ENCODE measurements at places on chromosomes 13 and 19.

GRCh38 chr19:52351512-52351911, 15.5 kb downstream of the ZNF610 start:
- DNase-seq, result no peak

- DNase-seq, result peak; percentile 73
Measured at GRCh38 chr19:4911786-4912672, 2.7 kb downstream of the UHRF1 start.

GRCh38 chr13:59458908-59459579, 704.7 kb downstream of the DIAPH3 start:
- no peak for DNase-seq

- DNase-seq, result no peak
Measured at GRCh38 chr19:16698914-16699313, 20.7 kb upstream of the NWD1 start.

GRCh38 chr13:34926508-34926907, 15.6 kb upstream of the NBEA start:
- DNase-seq, result no peak

GRCh38 chr19:49333811-49334288, 1.4 kb upstream of the CD37 start:
- peak; percentile 85 for DNase-seq

GRCh38 chr13:109545931-109546330, 240.5 kb downstream of the IRS2 start:
- DNase-seq, result no peak

DNA sequence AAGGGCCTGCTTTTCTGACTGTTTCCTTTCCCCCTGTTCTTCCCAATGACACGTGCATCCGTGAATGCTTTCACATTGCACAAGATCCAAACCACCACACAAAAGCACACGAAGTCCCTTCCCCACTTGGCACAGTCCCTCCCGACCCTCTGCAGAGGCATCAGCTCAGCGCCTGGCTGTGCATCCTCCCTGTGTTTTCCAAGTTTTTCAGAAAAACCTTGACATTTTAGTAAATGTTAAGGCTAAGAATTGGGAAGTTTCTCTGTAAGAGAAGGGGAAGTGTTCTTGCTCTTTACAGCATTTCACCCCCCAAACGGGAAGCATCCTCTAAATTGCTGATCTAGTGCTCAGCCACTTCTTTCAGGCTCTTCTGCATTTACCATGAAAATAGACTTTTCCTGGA, 94.5 kb upstream of the TM9SF2 start:
- no peak for DNase-seq

DNA sequence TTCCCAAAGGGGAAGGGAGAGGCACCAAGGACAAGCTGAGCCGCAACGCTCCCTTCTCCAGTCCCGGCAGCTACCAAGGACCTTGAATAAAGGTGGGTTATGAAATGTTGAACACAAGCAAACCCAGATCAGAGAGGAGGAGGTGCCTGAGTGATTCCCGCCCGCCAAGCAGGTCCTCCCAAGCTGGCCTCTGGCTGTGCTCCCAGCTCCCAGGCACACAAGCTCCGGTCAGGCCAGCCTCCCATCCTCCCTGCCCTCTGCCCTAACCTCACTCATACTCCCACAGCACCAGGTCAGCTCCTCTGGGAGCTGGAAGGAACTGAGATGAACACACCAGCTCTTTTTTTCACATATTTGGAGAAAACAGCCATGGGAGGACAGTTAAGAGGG, 3.7 kb downstream of the NAPA start:
- DNase-seq, result no peak

DNA sequence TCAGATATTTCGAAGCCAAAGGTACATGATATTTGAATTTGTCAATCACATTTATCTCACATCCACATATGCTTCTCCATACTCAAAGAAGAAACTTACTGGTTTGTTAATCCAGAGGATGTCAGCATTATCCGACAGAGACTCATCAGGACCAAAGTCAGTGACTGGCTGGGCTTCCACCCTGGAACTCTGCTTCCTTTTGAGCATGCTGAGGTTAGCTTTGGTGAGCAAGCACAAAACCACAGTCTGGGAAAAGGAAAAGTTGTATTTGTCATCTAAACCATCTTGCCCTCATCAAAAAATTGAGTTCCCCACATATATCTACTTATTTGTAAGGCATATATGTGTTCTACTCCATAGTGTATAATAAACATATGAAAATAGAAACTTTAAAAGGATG, 17.4 kb downstream of the NALCN start:
- no peak for DNase-seq

GRCh38 chr13:59468396-59468795, 695.3 kb downstream of the DIAPH3 start:
- DNase-seq, result no peak

GRCh38 chr13:37342205-37342604, 236.7 kb upstream of the CSNK1A1L start:
- no peak for DNase-seq

DNA sequence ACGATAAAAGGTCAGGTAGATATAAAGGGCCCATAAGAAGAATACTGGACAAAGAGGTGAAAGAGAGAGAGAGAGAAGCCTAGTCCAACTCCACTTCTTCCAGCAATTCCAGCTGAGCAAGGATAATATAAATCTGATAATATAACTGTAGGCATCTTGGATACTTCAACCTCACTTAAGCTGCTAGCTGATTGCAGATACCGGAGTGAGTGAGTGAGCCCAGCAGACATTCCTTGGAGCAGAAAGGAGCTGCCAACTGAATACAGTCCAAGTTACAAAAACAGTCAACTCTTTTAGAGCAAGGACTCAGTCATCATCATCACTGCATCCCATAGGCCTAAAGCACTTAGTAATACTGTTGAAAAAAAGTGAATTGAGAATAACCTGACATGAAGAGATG, 387.6 kb downstream of the SLITRK6 start:
- DNase-seq, result no peak

DNA sequence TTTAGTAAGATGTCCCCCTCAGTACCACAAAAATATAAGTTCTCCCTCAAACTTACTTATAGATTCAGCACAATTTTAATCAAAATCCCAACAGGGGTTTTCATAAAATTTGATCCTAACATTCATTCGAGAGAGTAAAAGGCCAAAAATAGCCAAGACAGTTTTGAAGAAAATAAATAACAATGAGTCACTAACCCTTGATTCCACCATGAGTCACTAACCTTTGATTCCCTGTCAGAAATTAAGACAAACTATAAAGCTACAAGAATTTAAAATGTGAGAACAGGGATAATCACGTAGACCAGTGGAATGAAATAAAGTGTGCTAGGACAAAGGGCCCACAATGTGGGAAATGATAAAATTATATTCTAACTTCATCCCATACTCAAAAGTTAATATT, 320.3 kb downstream of the SUCLA2 start:
- DNase-seq, result no peak
